ENCODE measurements at places on chromosomes 5 and 9.

GRCh38 chr5:136080113-136080482 is 51.3 kb downstream of the TGFBI start:
- no peak for DNase-seq

- DNase-seq, result no peak
Measured at GRCh38 chr9:78874061-78874460, 577.1 kb downstream of the PSAT1 start.

GRCh38 chr5:67203701-67204074 is 7.1 kb upstream of the CD180 start:
- DNase-seq, result no peak

- no peak for DNase-seq
Measured at GRCh38 chr9:115556432-115556831, 438.5 kb upstream of the TNC start.

DNA sequence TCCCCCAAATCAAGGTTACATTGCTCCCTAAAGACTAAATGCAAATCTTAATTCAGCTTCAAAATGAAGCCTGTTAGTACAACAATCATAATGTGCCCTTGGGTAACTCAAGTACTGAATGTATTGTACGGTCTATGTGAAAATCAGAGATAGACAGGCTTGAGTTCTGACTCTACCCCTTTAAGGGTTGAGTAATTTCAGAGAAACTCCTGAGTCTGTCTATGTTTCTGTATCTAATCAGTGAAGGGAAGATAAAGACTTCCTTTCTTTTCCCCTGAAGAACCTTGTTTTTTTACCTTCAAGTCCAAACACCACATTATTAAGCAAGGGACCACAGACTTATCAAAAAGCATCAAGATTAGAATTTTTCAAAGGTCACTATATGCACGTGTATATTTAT is 108.2 kb downstream of the MPDZ start:
- DNase-seq, result no peak

DNA sequence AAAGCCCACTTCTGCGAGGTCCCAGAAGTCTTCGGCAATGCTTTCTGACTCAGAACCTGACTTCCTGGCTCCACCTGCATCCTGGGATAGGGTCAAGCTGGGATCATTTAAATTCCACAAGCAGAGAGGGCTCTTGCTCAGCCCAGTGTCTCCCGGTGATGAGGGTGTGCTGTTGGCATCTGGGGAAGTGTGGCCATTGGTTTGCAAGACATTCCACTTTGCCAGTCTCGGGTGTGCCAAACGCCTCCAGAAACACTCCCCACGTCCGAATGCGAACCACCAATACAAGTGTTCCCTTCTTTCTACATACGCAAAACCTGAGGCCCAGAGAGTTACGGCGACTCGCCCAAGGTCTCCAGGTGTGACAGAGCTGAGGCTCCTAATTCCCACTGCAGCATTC is 43.1 kb upstream of the FCN2 start:
- DNase-seq, result no peak

DNA sequence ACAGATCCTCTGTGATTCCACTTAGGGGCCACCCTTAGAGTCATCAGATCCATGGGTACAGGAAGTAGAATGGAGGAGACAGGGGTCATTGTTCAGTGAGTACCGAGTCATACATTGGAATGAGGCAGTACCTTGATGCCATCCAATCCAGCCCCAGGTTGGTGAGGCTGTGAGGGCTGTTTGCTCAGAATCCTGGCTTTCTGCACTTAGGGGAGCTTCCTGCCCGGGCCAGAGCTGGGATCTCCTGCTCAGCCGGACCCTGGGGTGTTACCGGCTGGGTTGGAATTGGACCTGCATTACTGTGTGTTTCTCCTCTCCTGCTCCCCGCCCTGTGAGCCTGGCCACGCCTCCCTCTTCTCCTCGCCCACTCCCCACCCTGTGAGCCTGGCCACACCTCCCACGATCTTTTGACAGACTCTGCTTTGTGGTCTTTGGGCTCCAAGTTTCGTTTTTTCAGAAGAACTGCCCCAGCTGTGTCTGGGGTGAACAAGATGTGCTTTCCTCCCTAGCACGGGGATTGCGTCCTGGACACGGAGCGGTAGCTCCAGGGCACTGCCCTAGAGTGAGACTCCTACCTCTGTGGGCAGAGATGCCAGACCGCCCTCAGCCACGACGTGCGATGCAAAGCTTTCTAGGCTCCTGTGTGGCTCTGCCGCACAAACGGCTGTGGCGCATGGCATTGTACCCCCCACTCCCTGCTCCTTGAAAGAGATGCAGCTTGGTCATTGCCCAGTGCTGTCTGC is 15.4 kb downstream of the TRAF2 start:
- peak; percentile 16 for DNase-seq

Data from stimulated activated CD8-positive, alpha-beta memory T cell treated with anti-CD3 and anti-CD28 coated beads, Interleukin-4, amount 100 ng/mL, for 1 hour (primary cell).